ENCODE measurements at places on chromosomes 13 and 19.

- DNase-seq = peak; percentile 46
These were observed 3.4 kb downstream of the BBC3 start for GRCh38 chr19:47227352-47228167.

DNA sequence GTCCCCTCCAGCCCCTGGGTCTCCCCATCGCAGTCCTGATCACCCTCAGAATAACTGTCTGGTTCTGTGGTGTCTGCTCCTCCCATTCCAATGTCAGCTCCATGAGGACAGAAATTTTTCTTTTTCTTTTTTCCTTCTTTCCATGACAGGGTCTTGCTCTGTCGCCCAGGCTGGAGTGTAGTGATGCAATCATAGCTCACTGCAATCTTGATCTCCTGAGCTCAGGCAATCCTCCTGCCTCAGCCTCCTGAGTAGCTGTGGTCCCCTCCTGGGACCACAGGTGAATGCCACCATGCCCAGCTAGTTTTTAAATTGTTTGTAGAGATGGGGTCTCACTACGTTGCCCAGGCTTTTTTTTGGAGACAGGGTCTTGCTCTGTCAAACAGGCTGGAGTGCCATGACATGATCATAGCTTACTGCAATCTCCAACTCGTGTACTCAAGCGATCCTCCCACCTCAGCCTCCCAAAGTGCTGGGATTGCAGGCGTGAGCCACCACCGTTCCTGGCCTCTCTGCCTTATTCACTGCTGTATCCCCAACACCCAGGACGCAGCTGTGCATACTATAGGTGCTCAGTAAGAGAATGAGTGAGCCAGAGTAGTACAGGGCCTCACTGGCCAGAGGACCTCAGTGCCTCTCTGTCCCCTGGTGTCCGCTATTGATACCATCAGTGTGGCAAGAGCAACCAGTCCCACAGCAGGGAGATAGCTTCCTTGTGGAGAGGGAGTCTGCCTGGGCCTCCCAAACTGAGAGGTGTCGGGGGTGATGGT lies 5.2 kb upstream of the DOCK6 start:
- DNase-seq = no peak

DNA sequence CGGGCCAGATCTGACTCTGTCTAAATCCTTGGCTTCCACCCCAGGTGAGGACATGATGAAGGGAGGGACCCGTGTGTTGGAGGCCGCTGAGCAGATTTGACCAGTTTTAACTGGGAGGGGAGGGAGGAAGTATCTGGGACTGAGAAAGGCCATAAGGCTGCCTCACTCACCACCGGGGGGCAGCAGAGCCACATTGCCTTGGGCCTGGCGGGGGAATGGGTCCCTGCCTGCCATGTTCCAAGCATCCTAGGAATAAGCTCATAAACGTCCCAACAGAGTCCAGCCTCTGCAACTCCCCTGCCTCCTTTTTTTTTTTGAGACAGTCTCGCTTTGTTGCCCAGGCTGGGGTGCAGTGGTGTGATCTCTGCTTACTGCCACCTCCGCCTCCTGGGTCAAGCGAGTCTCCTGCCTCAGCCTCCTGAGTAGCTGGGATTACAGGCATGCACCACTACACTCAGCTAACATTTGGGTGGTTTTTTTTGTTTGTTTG lies 15.5 kb downstream of the MAST3 start:
- peak; percentile 66 for DNase-seq

- DNase-seq = no peak
These were observed 10.5 kb downstream of the KLF5 start for GRCh38 chr13:73069206-73069805.

GRCh38 chr19:35069696-35070095 lies 28.2 kb downstream of the HPN start:
- no peak for DNase-seq

- DNase-seq = no peak
These were observed 4.1 kb downstream of the DLL3 start for GRCh38 chr19:39502640-39503417.

DNA sequence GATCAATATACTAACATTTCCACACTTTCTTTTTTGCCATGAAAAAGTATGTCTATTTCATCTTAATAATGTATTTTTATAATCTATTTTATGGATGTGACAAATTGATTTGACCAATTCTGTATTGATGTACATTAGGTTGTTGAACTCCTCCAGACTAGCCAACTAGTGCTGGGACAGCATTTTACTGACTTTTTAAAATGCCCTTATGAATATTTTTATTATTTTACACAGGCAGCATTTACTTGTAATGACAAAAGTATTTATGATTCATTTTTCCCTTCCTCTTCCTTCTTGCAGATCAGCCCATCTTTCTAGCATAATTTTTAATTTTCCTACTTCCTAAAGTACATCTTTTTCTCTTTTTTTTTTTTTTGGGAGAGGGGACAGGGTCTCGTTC lies 918 bp upstream of the FUZ start:
- no peak for DNase-seq

DNA sequence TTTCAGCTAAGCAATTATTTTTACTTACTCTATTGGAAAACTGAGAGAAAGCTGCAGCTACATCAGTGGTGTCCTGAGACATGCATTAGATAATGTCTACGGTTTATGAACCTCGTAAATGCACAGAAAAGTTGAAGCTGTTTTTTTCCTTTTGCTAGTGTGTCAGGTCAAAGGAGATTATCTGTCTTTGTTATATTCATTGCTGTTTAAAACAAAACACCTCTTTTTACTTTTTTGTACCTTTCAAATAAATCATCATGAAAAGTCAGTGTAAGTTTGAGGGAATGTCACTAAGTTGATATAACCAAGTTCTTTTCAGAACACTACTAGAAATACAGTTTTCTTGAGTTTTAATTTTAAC lies 2.2 kb downstream of the NBEA start:
- DNase-seq = no peak

GRCh38 chr19:11397089-11397610 lies 13.0 kb upstream of the EPOR start:
- no peak for DNase-seq

GRCh38 chr13:44652962-44653660 lies 77.0 kb upstream of the TSC22D1 start:
- DNase-seq = no peak

DNA sequence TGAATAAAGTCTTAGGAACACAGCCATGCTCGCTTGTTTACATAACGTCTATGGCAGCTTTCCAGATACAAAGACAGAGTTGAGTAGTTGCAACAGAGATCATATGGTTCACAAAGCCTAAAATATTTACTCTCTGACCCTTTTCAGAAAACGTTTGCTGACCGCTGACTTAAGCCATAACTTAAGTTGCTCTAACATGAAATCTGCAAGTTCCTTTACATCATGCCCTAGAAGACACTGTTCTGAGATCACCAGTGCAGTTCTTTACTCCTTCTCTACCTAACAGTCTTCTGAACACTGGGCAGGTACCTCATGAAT lies 166.4 kb downstream of the DCLK1 start:
- no peak for DNase-seq

DNA sequence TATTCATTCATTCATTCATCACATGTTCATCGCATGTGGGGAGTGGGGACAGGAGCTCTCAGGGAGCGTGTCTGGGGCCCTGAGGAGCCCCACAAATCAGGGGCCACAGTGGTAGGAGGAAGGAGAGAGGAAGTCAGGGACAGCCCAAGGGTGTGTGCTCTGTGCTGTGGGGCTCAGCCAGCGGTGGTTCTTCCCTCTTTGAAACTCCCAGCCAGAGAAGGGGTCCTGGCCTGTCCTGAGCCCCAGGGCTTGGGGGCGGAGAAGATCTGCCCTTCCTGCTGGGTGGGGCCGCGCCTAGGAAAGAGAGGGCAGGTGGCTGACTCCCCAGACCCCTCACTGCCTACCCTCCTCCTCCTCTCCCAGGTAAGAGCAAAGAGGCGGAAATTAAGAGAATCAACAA lies 14.6 kb downstream of the AP2A1 start:
- DNase-seq = no peak

DNA sequence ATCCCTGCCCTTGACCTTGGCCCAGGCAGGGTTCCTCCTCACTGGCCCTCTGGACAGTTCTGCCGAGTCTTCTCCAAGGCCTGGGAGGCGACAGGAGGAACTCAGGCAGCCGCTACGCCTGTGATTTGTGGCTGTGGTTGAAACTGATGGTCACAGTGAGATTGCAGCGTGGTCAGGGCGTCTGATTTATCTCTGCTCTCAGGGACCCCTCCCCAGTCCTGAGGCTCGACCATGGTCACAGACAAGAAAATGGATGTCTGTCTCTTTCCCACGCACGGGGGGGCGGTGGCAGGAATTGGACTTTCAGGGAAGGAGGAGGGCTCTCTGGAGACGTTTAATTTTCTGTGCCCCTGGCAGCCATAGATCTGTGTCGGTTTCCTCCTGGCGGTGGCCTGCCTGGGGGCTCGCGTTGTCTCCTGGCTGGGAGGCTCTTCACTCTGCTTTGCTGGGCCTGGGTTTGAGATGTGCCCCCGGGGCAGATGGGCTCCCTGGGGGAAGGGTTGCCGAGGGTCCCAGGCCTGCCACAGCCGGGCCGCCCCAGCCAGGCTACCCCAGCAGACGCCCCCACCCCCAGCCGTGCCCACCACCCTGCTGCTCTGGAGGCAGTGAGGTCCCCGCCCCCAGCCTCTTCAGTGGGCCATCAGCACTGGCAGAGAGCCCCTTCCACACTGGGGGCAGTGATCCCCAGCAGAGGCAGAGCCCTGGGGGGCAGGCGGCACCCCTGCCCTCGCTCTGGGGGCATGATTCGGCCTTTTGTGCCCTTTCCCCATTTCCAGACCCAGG lies 167.4 kb downstream of the KDM4B start:
- no peak for DNase-seq

- DNase-seq = no peak
These were observed 89.5 kb upstream of the DOCK9 start for GRCh38 chr13:99067159-99067985.

DNA sequence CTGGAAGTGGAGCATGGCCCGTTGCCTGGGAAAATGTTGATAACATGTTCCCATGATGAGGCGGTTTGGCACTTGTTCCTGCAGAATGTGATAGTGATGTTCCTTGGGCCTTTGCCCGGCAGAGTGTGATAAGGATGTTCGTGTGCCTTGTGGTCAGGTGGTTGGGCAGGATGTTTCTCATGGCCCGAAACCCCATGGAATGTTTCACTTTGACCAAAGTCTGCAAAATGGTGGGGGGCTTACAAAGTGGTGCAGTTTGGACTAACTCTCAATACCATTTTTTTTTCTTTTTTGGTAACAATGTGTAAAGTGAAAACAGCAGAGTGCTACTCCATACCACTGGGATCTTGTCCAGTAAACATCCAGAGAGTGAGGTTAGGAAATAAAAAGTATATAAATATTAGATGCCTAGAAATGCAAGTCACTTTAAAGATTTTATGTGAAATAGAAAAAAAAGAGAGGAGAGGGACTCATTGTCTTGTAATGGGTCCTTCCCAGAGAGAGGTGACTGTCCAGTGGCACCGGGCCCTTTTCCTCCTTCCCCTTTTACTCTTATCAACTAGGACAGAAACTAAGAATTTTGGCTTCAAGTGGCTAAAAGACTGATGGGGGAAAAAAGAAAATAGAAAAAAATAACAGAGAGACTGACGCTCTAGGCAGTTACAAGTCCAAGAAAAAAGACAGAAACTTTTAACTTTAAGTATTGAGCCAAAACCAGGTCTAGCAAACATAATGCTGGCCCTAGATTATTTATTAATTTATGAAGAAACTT lies 5.7 kb downstream of the FPR3 start:
- no peak for DNase-seq

GRCh38 chr19:22257916-22258315 lies 28.3 kb upstream of the ZNF729 start:
- no peak for DNase-seq

- DNase-seq = no peak
These were observed 671.0 kb upstream of the SLITRK1 start for GRCh38 chr13:84553227-84553626.

DNA sequence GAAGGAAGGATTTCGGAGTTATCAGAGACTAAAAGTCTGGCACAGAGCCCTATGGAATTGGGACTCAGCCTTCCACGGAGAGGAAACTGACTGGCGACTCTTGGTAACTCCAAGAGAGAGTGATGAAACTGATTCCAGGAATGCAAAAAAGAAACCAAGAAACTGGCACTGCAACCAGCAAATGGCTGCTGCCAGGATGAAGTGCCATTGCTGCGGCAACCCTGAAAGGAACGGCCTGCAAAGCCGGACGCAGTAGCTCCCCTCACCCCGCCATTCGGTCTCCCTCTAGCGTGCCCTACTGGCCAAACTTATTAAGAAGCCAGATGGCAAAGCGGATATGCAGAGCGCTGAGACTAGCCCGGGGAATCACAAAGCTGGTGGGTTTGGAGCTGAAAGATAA lies 236.0 kb downstream of the PCDH9 start:
- no peak for DNase-seq

DNA sequence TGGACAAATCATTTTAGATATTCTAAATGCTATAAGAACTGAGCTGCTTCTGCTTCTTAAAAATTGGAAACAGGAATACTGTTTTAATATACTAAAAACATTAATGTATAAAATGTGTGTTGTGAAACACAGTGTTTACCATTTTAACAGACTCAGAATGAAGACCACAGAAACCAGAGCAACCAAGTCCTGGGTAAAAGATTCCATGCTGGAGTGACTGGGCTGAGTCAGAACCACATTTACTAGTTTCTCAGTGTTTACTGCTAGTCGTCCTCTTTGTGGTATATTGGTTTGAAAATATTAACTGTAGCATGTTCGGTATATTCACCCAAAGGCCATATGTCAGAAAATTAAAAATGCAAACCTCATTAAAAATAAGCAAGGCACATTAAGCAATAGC lies 31.9 kb downstream of the ANKRD10 start:
- DNase-seq = no peak

DNA sequence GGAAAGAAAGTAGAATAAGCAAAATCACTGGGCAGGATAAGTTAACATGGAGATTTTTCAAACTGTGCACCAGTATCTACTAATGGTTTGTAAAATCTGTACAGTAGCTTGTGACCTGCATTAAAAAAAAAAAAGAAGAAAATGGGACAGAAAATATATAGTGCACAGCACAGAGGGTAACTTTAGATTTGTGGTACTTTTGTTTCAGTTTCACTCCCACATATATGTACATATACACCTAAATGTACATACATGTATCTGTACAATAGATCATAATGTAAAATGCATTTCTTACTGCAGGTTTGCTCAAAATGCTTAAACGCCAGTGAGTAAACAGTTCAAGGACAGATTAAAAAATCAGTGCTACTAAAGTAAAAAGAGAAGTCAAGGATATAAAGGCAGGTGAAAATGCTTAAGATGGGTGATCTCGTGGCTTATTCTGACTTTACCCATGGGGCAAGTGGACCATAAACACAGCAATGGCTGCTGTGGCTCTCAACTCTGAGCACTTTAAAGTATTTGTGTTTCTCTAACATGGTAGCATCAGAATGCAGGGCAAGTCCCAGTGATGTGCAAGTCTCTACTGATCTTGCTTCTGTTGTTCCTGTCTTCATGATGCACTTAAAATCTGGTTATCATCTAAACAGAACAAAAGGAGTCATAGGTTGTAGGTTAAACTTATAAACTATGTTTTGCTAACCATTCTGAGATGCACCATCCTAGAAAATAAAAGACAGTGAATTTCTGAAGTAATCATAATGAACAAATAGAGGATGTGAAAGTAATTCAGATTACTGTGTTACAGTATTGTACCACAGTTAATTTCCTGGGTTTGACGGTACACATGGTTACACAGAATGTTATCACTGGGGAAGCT lies 112.3 kb downstream of the MIPEP start:
- no peak for DNase-seq
